Progenitor cell of endocrine pancreas (in vitro differentiated cells): ENCODE measurements at places on chromosomes 12 and 14. TPM values are rescaled to one million over a fixed set of nuclear protein-coding genes. Genes with fewer than 3 reads are reported as not detected.

Gene DIABLO
- 63.8 and 65.3 TPM in 2 replicates for total RNA-seq

DNA sequence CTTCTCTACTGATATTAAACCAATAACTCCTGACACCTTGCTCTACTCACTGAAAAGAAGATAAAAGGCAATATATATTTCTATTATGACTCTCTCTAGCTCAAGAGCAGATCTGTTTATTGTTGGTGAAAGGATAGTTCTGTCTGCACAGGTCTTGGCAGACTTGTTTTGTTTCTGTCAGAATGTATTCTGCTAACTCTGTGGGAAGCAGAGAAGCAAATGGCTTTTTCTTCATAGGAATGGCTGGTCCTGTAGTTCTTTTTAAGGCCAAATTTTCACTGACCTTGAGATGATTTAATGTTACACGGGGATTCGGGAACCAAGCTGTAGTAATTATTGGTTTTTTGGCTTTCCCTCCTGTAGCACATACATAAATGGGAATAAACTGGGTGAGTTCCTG, 512.1 kb downstream of the DIO2 start:
- DNase-seq, result no peak
- H3K4me1 ChIP-seq, result peaks cover 8% of the 10 kb centered on the region
- H3K4me3 ChIP-seq, result no peak overlapping the region

Gene RTN1
- 23.4 and 27.0 TPM in 2 replicates for total RNA-seq

- H3K27me3 ChIP-seq, result no peaks in the 10 kb centered on the region
- no peak overlapping the region for H3K27ac ChIP-seq
- no peak overlapping the region for H3K4me3 ChIP-seq
- no peak for DNase-seq
Measured at GRCh38 chr14:65703521-65703920, 291.0 kb downstream of the FUT8 start.
